ENCODE measurements at places on chromosomes 11 and 22.
A peak's percentile ranks its signal among the peaks of the same experiment; 100 is the strongest.

- DNase-seq: no peak
These were observed 61.6 kb downstream of the DSCAML1 start for GRCh38 chr11:117735350-117735977.

DNA sequence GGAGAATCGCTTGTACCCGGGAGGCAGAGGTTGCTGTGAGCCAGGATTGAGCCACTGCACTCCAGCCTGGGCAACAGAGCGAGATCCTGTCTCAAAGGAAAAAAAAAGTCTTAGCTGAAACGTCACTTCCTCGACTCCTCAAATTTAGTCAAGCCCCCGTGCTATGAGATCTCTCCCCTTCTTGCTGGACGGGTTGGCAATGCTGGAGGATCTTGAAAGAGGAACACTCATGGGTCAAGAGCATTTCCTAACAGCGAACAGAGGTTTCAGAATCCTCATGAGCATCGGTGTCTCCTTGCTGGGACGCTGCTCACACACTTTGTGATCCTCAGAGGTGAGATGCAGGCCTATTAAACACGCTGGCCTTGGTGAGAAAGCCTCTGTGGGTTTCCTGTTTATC, 35.9 kb downstream of the APOL3 start:
- DNase-seq: no peak

DNA sequence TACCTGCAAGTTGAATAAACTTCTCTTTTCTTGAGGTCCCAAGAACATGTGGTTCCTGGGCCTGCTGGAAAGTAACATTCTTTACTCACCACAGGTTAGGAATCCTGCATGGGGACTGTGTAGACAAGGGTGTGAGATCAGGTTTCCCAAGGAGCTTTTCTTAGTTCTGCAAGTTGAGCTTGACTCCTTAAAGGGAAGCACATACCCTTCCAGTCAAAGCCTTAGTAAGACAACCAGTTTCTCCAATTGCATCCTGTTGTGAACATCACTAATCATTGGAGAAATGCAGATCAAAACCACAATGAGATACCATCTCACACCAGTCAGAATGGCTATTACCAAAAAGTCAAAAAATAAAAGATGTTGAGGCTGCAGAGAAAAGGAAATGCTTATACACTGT, 48.3 kb upstream of the PAK1 start:
- DNase-seq: no peak

DNA sequence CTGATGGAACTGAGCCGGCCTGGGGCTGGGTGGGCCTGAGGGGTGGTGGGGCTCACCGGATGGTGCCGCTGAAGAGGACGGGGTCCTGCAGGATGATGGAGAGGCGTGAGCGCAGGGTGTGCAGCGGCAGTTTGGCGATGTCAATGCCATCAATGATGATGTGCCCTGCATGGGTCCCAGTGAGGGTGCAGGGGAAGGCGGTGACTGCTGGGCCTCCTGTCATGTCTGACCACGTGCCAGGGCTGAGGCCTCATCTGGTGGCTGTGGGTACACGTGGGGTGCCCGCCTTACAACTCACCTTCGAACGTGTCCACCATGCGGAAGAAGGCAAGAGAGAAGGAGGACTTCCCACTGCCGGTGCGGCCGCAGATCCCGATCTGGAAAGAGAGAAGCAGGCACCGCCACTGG, 7.1 kb upstream of the KCNJ11 start:
- DNase-seq: no peak

GRCh38 chr11:111370902-111371578, 8.0 kb downstream of the POU2AF1 start:
- no peak for DNase-seq

DNA sequence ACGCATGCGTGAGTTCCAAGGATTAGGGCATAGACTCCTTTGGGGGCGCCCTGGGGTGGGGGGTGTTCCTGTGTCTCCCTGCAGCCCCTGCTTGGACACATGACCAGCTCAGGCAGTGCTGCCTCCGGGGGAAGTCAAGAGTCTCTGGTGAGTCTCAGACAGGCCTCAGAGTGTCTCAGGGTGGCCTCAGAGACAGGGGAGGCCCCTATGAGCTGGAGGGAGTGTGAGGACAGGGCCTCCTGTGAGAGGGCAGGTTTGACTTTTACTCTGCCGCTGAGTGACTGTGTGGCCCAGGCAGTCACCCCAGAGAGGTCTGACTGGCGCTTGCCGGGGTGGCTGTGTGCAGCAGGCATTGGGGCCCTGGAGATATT, 41.2 kb upstream of the KCNQ1OT1 start:
- DNase-seq: no peak

GRCh38 chr11:73047773-73048371, 94.2 kb downstream of the FCHSD2 start:
- DNase-seq: no peak

DNA sequence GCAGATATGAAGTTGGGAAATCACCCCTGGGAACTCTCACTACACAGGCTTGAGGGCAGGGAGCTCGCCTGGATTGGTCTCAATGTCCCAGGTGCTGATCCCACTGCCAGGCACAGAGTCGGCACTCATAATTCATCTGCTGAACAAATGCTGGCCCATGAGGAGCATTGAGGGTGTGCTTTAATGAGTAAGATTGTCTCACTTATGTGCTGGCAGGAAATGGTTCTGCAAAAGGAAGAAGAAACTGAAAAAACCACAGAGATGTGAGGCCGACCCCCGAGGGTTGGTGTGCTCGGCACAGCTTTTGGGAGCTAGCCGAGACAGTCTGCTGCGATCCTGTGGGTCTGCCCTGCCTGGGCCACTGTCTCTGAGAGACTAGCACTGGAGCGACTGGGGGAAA, 9.4 kb downstream of the PLAAT2 start:
- no peak for DNase-seq

- DNase-seq: peak; percentile 88
These were observed 16.3 kb downstream of the SDHAF2 start for GRCh38 chr11:61446211-61446651.

GRCh38 chr11:3157381-3158130, 7.6 kb downstream of the OSBPL5 start:
- DNase-seq: no peak

DNA sequence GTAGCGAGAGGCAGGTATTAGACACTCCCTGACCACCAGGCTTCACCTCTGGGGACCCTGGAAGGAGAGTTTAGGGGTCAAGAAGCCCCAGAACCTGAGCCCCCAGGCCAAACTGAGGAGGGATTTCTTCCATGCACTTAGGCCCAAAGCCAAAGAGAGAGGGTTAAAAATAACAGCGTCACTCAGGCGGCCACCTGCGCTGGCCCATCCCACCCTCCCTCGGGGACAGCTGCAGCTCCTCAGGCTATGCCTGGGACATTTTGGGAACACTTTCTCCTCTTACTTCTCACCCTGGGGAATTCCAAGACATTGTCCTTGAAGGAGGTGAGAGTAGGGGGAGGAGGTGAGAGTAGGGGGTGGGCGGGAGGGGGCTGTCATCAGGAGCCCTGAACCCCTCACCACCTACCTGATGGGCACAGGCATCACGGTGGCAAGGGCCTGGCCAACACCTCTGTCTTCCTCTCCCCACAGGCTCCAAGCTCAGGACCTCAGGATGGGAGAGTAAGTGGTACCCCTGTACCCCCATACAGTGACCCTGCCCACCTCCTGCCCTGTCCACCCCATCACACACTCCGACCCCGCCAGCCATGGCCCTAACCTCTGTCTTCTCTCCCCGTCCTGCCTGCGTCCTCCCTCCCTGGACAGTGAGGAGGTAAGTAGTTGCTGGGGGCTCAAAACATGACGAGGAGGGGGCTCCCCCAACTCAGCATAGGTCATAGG, 583 bp downstream of the TNNI2 start:
- DNase-seq: no peak

GRCh38 chr11:72569966-72570892, 104.0 kb downstream of the PDE2A start:
- no peak for DNase-seq

GRCh38 chr11:134125507-134125906, 56.6 kb downstream of the JAM3 start:
- no peak for DNase-seq

- DNase-seq: peak; percentile 28
These were observed 220.3 kb downstream of the CEP164 start for GRCh38 chr11:117547946-117548345.

GRCh38 chr22:20061481-20061861, 18.6 kb upstream of the DGCR8 start:
- no peak for DNase-seq

DNA sequence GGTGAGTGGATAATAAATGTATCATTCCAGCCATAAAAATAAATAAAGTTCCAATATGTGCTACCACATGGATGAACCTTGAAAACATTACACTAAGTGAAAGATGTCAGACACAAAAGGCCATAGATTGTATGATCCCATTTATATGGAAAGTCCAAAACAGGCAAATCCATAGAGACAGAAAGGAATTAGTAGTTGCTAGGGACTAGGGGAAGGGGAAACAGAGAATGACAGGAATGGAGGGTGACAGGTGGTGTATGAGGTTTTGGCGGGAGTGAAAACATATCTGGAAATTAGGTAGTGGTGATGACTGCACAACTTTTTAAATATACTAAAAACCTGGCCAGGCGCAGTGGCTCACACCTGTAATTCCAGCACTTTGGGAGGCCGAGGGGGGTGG, 15.2 kb upstream of the CARD10 start:
- no peak for DNase-seq

DNA sequence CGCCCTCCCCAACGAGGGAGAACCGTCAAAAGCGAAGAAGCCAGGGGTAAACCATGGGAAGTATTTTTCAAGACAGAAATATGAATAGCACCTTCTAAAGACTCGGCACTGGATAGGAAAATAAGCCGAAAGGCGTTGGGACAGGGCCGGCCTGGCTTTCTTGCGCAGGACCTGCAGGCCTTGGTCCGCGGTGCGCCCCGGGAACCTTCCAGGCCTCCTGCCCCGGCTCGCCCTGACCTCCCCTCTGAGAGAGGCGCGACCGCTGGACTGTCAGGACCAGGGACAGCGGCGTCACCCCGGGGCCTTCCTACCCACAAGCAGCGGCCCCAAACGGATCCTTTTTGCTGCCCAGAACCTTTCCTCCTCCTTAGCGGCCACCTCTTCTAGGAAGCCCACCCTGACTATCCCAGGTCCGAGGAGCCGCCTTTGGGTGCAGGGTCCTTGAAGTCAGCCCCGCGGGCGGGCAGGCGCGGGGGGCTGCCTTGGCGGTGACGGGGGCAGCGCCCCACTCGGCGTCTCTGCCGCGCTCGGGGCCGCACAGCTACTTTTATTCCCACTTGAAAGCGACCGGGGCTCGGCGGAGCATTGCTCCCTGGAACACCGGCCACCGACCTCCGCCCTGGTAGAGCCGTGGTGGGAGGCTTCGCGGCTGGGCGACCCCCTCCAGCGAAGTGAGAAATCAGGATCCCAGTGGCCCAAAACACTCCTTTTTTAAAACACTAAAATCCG, 650 bp upstream of the MAPK11 start:
- no peak for DNase-seq

DNA sequence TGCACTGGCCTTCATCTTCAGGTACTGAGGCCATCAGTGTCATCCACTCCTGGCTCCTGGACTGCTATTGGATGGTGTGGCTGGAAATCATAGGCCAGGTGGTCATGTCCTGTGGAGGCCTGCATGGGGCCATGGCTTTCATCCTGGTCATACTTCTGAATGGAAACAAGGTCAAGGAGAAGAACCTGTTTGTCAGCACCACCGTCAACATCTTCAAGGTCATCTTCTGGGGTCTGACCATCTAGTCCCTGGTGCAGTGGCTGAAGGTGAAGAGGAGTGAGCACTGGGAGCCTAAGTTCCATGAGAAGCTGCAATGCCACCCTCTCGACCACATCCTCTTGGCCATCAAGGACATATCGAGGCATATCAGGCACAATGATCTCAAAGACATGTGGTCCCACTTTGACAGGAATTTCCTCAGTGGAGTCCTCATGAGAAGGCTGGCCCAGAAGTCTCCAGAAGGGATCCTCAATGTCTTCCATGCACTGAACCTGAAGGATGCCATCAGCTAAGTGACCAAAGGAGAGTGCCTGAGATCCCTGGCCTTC, 120.0 kb upstream of the SERPIND1 start:
- no peak for DNase-seq

- no peak for DNase-seq
These were observed 33.1 kb upstream of the SPON1 start for GRCh38 chr11:13929395-13929891.

- no peak for DNase-seq
These were observed 117.6 kb downstream of the C11orf58 start for GRCh38 chr11:16856022-16856471.

DNA sequence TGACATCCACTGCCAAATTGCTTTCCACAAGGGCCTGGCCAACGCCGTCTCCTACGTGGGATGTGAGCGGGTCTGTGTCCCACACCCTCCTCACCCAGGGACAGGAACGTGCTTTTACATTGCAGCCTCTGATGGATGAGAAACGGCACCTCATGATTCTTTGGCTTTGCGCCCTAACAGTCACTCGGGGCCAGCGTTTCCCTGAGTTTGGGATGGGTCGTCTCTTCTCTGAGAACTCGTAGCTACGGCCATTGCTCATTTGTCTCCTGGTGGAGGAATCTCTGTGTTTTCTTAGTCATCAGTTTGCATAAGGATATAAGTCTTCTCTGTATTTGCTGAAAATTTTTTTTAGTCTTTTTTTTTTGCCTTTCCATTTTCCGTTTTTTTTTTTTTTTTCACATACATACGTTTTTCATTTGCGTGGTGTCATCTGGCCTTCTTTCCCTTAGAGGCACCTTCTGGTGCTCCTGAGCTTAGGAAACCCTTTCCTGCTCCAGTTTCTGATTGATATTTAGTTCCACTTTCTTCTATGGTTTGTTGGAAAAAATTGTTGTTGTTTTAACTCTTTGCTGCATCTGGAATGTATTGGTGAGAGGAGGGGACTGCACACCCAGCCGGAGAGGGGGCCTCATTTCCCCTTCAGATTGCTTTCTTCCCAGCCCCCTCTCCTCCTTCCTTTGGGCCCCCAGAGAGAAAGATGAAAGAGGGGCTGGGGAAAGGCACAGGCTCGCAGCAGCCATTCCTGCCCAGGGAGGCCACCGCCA, 12.0 kb downstream of the TNNT3 start:
- no peak for DNase-seq

DNA sequence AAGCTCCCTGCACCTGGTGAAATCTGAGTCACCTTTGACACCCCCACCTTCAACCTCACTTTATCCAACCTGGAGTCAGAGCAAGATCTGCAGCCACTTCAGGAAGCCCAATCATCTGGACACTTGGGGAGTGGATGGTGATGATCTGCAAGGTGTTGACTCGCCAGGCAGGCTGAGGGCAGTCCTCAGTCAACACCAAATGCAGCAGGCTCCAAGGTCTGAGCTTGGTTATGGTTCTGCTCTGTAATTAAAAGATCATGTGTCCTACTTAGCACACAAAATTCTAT, 446.9 kb downstream of the BRD1 start:
- peak; percentile 53 for DNase-seq

GRCh38 chr11:120410622-120411380, 74.6 kb downstream of the ARHGEF12 start:
- DNase-seq: peak; percentile 58

- DNase-seq: no peak
These were observed 29.7 kb upstream of the NELL1 start for GRCh38 chr11:20639688-20640087.

GRCh38 chr11:102423936-102424335, 28.6 kb downstream of the TMEM123 start:
- no peak for DNase-seq

GRCh38 chr22:39814899-39815298, 78.7 kb downstream of the ENTHD1 start:
- DNase-seq: no peak
